Fibroblast of mammary gland (primary cell): ENCODE measurements at places on chromosomes 2 and 18.
A peak's percentile ranks its signal among the peaks of the same experiment; 100 is the strongest.

GRCh38 chr2:102366406-102367112 is 11.0 kb downstream of the IL18R1 start:
- no peak for DNase-seq

DNA sequence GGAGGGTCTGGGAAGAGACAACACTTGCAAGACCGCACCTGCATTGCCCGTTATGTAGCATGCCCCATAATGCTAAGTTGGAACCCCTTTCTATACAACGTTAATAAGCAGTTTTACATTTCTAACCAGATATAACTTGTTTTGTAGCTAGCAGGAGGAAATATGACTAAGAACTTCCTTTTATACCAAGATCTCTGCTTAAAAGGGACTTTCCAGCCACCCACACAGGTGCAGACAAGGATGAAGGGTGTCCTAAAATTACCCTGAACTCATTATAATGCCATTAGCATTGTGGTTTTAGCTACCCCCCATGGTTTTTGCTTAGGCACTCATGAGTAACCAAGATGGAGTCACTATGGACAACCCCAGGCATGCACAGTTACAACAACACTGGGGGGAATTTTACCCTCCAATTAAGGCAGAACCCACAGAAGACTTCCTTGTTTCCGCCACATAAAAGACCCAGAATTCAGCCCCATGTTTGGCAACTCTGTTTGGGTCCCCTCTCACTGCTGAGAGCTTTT is 362.8 kb downstream of the CBLN2 start:
- no peak for DNase-seq

- peak; percentile 42 for DNase-seq
Observed at GRCh38 chr2:121723316-121723715, 13.4 kb downstream of the NIFK start.

DNA sequence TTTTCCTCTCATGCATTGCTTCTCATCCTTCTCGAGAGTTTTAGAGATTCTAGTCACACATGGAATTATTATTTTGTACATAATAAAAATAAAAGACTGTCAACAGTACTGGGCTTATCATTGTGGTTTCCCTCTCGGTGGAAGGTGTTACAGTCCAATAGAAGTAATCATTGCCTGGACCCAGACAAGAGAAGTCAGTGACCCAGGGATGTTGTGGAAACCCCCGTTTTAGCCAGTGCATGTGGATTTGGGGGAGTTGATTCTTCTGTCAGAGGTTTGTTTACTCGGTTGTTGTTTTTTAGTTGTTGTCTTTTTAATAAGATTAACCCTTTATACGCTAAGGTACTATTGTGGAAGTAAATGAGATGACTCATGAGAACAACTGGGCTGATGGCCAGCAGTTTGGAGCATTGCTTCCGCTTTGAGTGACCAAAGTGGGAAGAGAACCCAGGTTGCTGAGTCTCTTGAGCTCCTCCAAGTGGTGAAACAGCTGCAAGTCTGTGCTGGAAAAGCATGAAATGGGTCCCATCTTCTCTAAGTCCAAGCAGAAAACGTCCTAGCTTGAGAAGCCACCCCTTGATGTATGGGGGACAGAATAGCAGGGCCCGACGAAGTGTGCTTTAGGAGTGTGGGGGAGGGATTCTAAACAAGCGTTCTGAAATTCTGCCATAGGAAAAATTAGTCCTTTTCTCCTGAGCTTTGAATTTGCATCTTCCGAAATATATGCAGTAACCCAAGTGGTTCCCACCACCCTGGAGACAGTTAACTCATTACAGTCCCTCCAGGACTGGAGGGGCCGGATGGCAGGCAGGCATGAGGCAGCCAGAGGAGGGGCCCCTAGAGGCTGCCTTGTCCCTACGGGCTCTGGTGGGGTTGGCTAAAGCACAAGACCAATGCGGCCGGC is 61.8 kb upstream of the GPR45 start:
- DNase-seq = peak; percentile 89

DNA sequence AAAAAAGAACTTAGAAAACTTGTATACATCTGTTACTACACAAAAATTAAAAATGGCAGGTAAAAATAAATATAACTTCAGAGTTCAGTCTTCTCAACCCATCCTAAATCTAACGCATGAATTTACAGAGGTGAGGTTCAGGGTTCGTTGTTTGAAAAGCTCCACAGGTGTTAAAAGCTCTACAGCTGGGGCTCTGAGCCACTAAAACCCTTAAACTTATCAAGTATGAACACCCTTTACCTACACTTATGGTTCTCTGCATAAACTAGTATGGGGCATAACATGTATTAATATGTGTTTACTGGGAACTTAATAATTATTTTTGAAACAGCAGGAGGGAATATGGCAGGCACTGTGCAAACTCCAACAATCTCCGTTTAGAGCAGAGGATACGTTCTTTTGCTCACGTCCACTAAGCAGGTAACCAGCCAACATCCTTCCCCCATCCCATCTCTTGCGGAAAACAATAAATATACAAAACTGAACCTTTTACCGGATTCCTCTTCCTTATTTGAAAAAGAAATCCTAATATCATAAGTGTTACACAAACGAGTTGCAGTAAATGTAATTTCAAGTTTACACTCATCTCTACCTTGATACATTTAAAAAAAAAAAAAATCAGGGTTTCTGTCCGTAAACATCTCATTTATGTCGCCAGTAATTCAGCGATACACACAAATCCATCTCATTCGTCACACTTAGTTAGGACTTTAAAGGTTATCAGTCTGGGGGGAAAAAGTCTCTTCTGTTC is 1.3 kb downstream of the PIAS2 start:
- DNase-seq = no peak

DNA sequence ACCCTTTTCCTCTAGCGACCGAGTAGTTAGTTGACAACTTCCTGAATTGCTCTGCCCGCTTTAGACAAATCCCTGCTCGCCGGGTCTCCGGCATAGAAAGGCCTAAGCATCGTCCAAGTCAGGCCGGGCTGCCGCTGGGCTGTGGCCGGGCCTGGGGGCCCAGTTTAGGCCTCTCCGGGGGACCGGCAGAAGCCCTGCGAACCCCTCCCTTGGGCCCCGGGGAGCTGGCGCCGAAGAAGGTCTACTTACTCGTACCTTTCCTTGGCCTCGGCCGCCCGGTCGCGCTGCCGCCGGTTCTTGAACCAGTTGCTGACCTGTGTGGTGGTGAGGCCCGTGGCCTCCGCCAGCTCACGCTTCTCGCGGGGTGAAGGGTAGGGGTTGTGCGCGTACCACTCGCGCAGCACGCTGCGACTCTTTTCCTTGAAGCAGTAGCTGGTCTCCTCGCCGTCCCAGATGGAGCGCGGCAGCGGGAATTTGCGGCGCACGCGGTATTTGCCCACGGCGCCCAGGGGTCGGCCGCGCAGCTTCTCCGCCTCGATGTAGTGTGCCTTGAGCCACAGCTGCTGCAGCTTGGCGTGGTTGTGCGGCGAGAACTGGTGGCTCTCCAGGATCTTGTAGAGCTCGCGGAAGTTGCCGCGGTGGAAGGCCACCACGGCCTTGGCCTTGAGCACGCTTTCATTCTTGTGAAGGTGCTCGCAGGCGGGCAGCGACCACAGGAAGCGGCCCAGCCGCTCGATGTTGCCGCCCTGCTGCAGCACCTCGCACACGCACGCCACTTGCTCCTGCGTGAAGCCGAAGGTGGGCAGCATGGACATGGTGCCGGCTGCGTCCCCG is 739 bp downstream of the SIX2 start:
- DNase-seq = no peak

DNA sequence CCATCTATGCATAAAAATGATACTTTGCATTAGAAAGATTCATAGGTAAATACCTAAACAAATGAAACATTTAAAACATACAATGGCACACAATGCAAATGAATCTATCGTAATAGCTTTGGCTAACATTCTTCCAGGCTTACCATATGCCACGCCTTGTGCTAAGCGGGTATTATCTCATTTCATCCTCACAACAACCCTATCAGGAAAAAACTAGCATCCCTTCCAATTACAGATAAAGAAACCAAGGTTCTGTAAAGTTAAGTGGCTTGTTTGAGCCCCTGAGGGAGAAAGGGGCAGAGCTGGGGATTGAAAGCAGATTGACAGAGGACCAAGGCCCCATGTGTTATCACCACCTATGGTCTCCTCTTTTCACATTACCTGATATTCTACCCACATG is 145.4 kb upstream of the ETAA1 start:
- DNase-seq = no peak

GRCh38 chr2:96205888-96206287 is 2.7 kb downstream of the STARD7 start:
- peak; percentile 88 for DNase-seq

GRCh38 chr2:111100087-111100764 is 20.5 kb upstream of the BCL2L11 start:
- DNase-seq = no peak

- no peak for DNase-seq
Observed at GRCh38 chr2:197311421-197312033, 947 bp upstream of the ANKRD44 start.
